Karpas-422 (cell line): ENCODE measurements at places on chromosomes 3 and 15. TPM values are rescaled to one million over a fixed set of nuclear protein-coding genes. Genes with fewer than 3 reads are reported as not detected.

FBXL22 gene
- total RNA-seq = 0.15 TPM in 1 of 2 replicates, not detected in the other

GUCA1C gene
- total RNA-seq = not detected in 2 replicates

- no peak for DNase-seq
- H3K27ac ChIP-seq = no peak overlapping the region
- H3K4me1 ChIP-seq = no peaks in the 10 kb centered on the region
- no peak overlapping the region for H3K4me3 ChIP-seq
Measured at GRCh38 chr15:35443376-35443775, 102.6 kb downstream of the DPH6 start.

DNA sequence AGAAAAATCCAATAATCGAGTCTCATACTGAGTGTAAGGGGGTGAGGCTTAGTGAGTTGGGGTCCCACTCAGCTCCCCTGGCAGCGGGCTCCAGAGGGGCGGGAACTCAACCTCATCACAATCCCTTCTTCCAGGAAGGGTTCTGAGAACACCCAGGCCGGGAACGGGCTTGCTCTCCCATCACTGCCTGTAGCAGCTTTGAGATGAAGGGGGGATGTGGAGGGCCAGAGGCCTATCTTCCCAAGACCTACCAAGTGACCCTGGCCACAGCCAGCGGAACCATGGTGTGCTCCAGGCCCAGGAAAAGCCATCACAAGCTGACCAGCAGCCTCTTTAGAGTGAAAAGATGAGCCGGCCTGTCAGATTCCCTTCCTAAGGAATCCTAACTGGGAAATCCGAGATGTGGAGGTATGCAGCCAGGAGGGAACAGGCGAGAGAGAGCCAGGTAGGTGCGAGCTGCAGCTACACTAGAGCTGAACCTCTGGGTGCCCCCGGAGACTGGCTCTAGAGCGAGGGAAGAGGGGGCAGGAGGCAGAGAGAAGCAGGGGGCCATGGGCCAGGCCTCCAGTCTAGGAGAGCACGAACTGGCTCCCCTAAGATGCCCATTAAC, 18.5 kb downstream of the GRAMD2A start:
- DNase-seq = no peak
- H3K27me3 ChIP-seq = no peaks in the 10 kb centered on the region
- no peaks in the 10 kb centered on the region for H3K4me1 ChIP-seq
- H3K4me3 ChIP-seq = no peak overlapping the region

DNA sequence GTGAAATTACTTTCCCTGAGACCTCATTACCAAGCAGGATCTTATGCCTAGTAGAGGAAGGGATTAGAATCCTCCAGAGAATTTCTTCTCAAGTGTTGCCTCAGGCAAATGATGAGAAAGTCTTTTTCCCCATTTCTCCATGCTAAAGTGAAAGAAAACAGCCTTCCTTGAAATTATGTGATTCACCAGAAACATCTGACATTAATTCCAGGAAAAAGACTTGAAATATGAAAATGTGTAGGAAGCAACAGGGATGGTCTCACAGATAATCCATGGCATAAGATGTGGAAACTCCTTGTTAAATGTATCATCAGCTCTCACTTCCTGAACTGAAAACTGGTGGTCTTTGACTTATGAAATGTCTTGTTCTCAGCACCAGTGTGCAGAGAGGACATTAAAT, 17.9 kb upstream of the ABI3BP start:
- no peak for DNase-seq
- no peaks in the 10 kb centered on the region for H3K4me1 ChIP-seq
- H3K27ac ChIP-seq = no peak overlapping the region
- 0 out of 2 replicates have a peak, but pooled peaks cover 2% of the 10 kb centered on the region for H3K27me3 ChIP-seq
- H3K36me3 ChIP-seq = no peaks in the 10 kb centered on the region
